LoVo (cell line): ENCODE measurements at places on chromosomes 11 and 22.

DNA sequence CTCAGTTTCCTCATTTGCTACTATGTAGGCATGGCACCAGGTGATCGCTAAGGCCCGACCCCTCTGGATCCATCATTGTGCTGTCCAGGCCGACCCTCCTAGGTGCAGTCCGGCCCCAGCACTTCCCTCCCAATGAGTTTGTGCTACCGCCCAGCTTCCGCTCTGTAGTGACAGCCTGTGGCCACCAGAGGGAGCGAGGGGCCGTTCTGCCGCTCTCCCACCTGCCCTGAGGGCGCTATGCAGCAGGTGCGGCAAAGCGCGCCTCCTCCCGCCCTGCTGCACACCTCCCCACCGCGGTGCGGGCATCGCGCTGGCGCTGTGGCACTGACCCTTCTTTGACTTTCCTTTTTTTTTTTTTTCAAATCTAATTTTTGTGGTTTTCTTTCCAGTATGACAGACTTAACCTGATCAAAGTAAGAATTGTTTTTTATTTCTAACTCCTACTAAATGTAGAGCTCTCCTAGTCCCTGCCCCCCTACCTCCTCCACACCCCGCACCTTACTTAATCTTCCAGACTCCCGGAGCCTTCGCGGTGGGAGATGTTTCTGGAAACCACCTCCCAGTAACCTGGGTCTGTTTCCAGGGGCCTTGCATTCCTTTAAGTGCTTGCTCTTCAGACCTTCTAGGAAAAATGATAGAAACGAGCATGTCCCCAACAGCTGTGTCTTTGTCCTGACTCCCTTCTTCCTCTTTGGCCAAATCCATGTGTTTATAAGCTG, 73.7 kb downstream of the SCN3B start:
- DNase-seq, result peak; percentile 80

GRCh38 chr22:17119481-17120202, 1.5 kb downstream of the TMEM121B start:
- no peak for DNase-seq

DNA sequence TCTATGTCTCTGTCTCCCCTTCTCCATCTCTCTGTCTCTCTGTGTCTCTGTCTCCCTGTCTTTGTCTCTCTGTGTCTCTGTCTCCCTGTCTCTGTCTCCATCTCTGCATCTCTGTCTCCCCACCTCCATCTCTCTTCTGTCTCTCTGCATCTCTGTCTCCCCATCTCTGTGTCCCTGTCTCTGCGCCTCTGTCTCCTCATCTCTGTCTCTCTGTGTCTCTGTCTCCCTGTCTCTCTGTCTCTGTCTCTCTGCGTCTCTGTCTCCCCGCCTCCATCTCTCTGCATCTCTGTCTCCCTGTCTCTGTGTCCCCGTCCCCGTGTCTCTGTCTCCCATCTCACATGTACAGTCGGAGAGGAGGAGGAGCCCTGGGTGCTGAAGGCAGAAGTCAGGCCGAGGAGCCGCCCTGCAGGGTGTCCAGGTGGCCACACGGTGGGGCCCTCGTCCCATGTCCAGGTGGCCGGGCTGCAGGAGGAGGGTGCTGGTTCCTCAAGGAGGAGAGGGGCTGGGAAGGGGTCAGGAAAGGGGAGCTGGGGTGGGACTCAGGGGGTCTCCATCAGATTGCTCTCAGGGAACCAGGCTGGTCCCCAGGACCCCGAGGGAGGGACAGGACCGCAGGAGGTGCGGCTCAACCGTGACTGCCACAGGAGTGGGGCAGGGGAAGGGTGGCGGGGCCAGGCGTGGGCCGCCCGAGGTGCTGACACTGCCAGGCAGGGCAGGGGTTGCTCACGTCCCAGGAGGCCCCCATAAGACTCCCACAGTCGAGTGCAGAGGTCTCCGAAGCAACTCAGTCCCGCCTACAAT, 25.6 kb upstream of the TH start:
- peak; percentile 61 for DNase-seq

DNA sequence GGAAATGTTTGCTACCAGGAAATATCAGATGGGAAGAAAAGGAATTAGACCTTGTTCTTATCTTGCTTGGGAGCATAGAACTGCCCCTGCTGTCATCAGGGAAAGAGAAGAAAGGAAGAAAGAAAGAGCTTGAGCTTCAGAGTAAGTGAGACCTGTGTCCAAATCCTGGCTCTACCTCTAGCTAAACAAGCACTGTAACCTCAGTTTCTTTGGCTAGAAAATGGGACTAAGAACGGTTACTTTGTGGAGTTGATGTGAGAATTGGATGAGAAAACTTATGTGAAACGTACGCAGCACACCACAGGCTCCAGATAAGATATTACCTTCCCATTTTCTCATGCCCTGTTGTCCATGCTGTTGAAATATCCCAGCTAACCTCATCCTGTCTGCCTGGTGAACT, 57.1 kb upstream of the CREB3L1 start:
- no peak for DNase-seq

GRCh38 chr11:2649848-2650247, 49.9 kb downstream of the KCNQ1OT1 start:
- DNase-seq, result no peak

DNA sequence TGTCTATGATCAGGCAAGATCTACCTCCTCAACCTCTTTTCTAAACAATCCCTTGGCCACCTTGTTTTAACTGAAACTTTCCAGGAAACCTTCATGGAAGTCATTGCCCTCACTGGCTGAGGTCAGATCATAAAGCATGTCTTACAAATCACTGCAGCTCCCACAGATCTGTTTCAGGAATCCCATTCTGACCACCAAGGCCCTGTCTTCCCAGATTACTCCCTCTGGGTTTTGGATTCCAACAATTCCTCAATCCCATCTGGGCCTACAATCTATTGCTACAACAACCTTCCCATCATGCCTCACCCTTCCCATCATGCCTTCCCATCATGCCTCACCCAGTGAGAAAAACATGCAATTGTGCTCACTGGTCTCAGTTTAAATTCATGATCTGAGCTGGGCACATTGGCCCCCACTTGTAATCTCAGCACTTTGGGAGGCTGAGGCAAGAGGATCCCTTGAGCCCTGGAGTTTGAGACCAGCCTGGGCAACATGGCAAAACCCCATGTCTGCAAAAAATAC, 15.9 kb downstream of the ADAMTS15 start:
- no peak for DNase-seq

DNA sequence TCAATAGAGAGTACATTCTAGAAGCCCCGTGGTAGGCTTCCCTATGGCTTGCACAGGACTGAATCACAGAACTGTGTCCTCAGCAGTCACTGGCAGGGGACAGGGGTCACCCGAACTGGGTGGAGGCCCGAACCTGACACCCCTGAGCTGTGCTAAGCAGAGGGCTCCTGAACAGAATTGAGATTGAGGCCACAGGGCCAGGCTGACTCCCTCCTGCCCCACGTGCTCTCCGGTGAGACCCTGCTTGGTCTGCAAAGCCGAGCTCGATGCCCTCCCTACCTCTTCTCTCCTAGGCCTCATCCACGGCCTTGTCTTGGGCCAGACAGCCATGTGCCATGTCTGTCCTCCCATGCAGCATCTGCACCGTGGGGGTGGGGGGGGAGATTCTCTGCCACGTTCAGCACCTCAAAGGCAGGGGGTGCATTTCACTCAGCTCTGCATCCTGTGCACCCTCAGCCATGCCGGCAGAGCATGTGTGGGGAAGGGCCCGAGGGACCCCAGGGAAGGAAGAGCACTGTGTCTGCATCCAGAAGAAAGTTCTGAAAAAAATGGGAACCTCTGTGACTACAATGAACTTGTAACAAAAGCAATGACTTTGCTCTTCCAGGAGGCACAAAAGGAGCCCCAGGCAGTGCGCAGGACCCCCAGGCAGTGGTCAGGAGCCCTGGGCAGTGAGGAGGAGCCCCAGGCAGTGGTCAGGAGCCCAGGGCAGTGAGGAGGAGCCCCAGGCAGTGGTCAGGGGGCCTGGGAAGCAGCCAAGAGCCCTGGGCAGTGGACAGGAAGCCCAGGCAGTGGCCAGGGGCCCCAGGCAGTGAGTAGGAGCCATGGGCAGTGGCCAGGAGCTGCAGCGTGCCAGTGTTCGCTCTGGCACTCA, 76.7 kb upstream of the SEPTIN5 start:
- no peak for DNase-seq

DNA sequence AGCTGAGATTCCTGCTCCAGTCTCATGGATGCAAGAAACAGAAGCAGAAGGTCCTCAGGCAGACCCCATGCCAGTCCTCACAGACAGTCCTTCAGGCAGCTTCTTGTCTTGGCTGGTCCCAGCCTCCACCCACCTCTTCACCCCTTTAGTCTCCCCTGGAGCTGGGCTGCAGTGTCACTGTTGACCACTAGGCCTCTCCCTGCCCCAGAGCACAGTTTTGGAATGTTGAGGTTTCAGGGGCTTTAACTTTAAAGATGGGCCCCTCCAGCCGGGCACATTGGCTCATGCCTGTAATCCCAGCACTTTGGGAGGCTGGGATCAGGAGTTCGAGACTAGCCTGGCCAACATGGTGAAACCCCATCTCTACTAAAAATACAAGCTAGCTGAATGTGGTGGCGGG, 39.5 kb upstream of the GCAT start:
- DNase-seq, result no peak

- DNase-seq, result no peak
Measured at GRCh38 chr11:83456075-83456474, 169.9 kb upstream of the CCDC90B start.

DNA sequence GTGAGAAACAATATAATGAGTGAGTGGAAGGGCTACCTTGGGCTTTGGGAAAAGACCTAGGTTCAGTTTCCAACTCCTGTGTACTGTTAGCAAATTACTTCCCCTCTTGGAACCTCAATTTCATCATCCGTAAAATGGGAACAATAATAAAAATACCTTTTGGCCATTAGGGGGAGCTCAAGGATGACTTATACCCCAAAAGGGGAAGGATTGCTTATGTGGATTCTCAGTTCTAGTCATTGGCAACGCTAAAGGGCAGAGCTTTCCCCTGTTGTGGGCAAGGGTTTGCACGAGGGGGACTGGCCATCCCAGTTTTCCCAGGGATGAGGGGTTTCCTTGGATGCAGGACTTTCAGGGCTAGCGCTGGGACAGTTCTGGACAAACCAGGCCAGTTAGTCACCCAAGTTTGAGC, 3.1 kb upstream of the COMMD9 start:
- DNase-seq, result peak; percentile 58

DNA sequence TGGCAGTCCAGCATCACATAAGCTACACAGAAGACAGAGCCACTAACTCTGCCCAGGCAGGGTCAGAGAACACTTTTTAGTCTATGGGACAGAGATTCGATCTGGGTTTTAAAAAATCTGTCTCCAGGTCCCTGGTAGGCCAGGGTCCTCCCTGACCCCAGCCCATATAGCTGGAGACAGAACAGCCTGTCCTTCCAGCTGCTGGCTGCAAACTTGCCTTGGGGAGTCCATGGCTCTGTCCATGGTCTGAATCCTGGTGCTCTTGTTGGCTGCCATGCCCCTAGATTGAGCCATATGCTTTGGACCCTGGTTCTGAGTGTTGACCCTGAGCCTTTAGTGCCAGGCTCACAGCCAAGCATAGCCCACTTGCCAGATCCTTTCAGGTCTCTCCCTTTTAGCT, 13.3 kb upstream of the LIPT2 start:
- no peak for DNase-seq

DNA sequence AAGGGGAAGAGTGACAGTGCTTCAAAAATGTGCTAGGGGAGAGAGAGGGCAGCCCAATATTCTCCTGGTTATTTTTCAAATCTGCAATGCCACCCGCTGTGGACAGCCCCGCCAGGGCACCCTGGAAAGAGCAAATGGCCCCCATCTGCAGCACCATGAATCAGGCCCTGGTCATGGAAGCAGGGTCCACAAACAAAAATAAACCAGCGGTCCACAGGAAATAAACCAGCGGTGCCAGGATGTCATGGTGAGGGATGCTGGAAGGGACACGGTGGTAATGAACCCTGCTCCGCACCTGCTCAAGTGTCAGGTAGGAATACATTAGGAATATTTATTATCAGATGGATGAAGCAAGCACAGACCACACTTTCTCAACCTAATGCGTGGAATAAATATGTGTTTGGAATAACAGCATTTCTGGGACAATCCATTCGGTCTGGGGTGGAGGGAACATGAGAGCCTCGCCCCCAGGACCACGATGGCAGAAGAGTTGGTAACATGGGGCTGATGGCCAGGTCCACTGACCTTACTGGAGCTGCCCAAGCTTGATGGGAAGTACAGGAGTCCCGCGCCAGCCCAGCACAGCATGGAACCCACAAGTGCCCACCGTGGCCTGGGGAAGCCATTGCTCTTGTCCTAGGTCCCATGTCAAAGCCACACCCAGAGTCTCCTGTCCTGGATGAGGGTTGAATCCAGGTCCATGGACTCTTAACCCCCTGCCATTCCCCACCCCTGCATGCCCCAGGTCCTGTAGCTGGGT, 181.7 kb downstream of the BRD1 start:
- DNase-seq, result no peak

- no peak for DNase-seq
Measured at GRCh38 chr11:10441091-10441490, 14.0 kb upstream of the AMPD3 start.

DNA sequence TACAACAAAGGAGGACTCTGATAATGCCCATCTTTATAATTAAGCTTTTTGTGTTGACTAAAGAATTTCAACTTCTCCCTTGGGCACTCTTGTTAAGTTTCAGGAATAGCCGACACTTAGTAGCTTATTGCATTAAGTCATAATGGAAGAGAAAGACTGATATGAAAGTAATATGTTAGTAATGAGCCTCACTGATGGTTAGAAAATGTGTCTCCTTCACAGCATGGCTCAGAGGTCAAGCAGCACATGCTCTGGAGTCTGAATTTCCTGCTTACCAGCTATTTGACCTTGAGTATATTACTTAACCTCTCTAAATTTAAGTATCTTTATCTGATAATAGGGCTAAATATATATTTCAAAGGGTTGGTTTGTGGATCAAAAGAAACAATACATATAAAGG, 39.0 kb downstream of the PDGFD start:
- DNase-seq, result no peak

DNA sequence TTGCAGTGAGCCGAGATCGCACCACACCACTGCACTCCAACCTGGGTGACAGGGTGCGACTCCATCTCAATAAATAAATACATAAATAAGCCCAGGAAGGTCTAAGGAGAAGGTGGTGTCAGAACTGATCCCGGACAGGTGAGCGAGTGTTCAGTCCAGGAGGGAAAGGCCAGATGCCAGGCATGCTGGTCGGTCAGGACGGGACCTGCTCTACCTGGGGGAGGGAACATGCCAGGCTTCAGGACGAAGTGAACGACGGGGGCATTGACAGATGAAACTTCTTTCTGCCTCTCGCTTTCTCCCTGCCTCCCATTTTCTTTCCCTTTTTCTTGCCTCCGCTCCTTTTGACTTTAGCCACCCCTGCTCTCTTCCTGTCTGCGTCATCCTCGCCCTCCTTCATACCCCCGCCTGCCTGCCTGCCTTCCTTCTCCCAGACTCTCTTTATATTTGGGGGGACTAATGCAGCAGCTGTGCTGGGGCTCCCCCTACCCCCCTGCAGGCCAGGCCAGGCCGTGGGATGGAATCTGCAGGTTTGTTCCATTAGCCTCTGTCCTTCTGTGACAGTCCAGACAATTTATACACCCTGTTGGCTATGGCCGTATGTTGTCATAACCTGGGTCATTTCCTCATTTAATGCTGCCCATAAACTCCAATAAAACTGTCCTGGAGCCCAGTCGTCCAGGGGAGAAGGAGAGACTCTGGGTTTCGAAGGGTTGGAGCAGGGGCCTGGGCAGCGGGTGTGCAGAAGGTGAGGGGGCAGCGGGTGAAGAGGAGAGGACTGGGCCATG, 209.2 kb upstream of the TBCEL start:
- DNase-seq, result no peak

- DNase-seq, result no peak
Measured at GRCh38 chr11:789943-790342, at the start of gene CEND1. Gene CEND1 (minus strand): TSS chr11:790090. CDS start chr11:788576, 1,514 bp downstream.

- no peak for DNase-seq
Measured at GRCh38 chr22:36323855-36324331, 63.9 kb downstream of the MYH9 start.
